ENCODE measurements at places on chromosomes 1 and 21.
A peak's percentile ranks its signal among the peaks of the same experiment; 100 is the strongest.

- no peak for DNase-seq
Measured at GRCh38 chr1:17027403-17027802, 15.7 kb upstream of the ATP13A2 start.

- DNase-seq = peak; percentile 66
Measured at GRCh38 chr1:150560576-150561253, 11.5 kb downstream of the ADAMTSL4 start.

DNA sequence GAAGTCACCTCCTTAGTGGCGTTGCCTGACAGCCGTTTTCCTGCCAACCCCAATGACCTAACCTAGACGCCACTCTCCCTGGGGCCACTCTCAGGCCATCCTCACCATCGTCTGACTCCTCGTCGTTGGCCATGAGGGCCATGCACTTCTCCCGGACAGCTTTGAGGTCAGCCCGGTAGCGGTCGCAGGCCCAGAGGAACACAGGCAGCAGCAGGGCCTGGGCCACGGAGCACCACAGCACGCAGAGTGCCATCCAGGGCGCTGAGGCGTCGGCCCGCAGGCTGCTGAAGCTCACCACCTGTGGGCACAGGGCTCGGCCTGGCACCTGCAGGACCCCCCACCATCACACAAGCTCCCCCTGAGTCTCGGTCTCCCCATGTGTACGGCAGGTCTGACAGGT lies 7.3 kb downstream of the HES3 start:
- DNase-seq = no peak

DNA sequence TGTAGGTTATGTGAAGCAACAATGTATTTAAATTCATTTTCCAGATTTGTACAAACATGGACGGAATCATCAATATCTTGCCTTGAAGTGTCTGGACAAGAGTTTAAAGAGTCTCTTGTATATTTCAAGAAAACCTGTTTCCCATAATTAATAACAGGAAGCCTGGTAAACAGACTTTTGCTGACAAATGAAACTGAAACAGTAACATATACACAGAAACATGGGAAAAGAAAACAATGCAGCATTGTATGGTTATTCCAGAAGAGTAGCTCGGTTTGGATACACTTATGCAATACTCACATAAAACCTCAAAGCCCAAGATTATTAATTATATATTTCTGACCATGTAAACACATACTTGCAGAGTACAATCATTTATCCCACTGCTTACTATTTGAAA lies 265.5 kb downstream of the PTPRC start:
- DNase-seq = no peak

DNA sequence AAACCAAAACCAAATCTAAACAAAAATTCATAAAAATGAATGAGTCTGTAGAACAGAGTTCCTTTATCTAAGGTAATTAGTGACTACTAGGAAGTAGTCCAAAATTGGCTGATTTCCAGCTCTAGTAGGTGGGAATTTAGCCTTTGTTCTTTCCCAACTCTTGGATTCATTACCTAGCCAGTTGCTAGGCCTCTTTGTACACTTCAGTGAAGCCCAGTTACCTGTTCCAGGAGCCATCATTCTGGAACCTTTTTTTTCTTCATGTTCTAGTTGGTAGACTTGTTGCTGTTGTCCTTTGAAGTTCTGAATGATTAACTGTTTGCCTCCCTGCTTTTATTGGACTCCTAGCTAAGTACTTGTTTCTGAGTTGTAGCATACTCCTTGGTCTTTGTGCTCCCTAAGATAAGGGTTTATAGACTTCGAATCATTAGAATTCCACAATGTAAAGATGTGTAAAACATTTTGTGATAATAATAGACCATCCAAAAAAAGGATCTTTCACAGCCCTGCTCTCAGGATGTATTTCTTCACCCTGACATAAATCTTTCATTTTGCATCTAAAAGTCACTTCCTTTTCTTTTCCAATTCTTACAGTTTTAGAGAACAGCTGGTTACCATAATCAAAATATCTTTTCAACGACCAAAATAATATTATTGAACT lies 9.8 kb downstream of the PLA2G4A start:
- no peak for DNase-seq

- peak; percentile 34 for DNase-seq
Measured at GRCh38 chr1:32240140-32240951, 6.7 kb upstream of the FAM167B start.

- no peak for DNase-seq
Measured at GRCh38 chr1:84505493-84506001, 639 bp upstream of the SPATA1 start.

GRCh38 chr1:103107741-103108375 lies 464 bp downstream of the COL11A1 start:
- no peak for DNase-seq

- no peak for DNase-seq
Measured at GRCh38 chr1:51623025-51623424, 6.1 kb downstream of the OSBPL9 start.

GRCh38 chr1:200372095-200372884 lies 37.5 kb downstream of the ZNF281 start:
- DNase-seq = no peak

GRCh38 chr1:244807138-244807537 lies 28.3 kb upstream of the COX20 start:
- DNase-seq = no peak

- DNase-seq = no peak
Measured at GRCh38 chr1:61852670-61853015, 110.4 kb downstream of the PATJ start.
